Esophagus squamous epithelium (tissue), 5 donors: ENCODE measurements at places on chromosomes 6 and 20.

GRCh38 chr6:134034478-134034877 is 17.9 kb downstream of the SLC2A12 start:
- no peak for DNase-seq

DNA sequence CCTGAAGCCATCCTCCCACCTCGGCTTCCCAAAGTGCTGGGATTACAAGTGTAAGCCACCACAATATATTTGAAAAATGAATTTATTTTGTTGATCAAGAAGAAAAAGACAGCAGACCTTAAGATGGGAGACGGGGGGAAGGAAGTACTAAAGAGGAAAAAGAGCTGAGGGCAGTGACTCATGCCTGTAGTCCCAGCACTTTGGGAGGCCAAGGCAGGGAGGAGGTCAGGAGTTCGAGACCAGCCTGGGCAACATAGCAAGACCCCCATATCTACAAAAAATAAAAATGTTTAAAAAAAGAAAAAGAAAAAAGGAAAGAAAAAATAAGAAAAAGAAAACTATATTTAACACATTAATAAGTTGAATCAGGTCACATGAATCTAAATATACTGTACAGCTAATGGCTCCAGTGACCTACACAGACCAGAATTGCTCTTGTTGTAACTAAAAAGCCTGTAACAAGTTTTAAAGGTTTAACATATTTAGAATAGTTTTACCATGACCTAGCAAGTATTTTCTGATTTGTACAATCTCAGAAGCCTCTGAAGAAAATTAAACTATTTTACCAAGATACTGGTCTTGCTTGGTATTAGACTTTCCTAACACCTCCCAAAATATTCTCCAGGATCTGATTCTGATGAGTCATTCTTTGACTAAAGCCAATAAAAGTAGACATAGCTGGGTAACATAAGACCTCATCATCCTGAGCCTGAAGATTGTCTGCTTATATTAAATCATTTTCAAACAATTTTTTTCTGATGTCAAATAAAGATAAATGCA is 4.3 kb upstream of the AKIRIN2 start:
- DNase-seq: no peak

DNA sequence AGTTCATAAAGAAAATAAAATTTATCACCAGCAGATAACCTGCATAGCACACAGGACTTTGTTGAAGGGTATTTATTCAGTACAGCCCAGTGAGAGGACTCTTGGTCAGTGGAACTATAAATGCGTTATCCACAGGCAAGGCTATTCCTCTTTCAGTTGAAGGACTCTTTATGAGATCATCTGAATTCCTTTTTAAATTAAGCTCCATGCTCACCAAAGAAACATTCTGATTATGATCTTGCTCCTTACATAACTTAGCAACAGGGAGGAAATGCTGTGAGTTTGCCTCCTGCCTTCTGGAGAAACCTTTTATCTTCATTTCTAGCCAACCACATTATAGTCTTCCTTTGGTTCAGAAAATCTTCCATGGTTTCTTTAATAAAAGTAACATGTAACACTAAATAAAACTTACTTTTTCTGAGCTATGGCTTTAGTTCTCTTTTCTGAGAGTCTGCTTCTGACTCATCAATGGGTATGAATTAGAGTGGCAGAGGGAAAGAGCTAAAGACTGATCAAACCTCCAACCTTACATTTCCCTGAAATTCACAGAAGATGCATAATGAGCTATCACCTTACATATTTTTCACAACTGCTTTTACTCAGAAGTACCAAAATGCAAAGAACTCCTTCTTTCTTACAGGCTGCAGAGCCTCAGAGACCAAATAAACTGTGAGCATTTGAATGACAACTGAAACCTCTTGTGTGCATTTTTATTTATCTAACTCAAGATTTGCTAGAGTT is 267.2 kb downstream of the ADGRG6 start:
- no peak for DNase-seq

- no peak for DNase-seq
These were observed 133.8 kb downstream of the SMOC2 start for GRCh38 chr6:168574699-168575195.

DNA sequence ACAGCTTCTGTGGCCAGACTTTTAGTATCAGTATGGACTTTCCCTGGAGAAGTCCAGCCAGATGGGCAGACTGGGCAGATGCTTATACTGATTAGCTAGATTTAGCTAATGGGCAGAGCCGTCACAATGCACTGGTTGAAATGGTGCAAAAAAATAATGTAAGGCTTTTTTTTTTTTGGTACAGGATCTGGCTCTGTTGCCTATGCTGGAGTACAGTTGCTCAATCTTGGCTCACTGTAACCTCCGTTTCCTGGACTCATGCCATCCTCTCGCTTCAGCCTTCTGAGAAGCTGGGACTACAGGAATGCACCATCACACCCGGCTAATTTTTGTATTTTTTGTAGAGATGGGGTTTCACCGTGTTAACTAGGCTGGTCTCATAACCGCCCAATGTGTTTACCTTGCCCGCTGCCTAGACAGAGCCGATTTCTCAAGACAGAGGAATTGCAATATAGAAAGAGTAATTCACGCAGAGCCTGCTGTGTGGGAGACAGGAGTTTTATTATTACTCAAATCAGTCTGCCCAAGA is 16.4 kb upstream of the KIFC1 start:
- no peak for DNase-seq

DNA sequence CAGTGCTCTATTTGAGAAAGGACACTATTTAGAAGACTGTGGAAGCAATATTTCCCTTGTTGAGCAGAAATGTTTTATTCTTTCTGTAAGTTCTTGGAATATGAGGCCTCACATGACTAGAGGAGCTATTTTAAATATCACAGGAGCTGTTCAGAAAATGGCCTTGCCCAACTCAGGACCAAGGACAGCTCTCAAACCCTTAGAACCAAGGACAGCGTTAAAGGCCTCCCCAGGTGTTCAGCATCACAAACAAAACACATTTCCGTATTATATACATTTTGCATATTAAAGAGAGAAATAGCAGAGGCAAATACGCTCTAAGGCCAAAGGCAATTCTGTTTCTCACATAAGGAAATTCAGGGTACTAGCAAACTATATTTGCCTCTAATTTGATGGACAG is 631.4 kb downstream of the CDH26 start:
- DNase-seq: no peak

- no peak for DNase-seq
These were observed 70.0 kb upstream of the SMIM29 start for GRCh38 chr6:34318499-34319470.

- no peak for DNase-seq
These were observed 424.5 kb downstream of the GRIK2 start for GRCh38 chr6:101818051-101818450.

- no peak for DNase-seq
These were observed 169.5 kb downstream of the VEGFA start for GRCh38 chr6:43939281-43940070.

DNA sequence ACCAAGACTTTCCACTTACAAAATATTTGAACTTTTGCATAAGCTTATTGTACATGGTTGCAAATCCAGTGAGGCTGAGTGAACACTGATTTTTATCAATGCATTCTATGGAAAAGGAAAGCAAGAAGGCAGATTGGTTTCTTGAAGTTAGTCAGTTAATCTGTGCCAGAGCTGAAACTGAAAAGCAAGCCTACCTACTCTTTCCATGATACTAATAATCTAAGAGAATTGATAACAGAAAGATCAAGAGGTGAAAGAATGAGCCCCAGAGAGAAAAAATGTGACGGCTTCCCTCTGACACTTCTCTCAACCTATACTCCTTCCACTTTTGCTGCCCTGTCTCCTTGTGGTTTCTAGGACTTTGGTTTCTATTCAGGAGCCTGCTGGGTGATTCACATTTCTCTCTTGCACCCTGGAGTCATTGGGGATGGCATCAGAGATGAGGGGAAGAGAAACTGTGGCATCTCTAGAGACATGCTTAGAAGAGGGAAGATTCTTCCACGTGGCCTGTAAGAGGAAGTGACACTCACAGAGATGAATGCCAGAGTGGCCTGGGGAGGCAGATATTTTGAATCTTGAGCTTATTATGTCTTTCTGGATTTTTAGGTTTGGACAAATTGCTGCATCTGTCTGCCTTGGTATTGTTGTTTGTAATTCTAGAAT is 158.6 kb upstream of the RIMS1 start:
- no peak for DNase-seq

DNA sequence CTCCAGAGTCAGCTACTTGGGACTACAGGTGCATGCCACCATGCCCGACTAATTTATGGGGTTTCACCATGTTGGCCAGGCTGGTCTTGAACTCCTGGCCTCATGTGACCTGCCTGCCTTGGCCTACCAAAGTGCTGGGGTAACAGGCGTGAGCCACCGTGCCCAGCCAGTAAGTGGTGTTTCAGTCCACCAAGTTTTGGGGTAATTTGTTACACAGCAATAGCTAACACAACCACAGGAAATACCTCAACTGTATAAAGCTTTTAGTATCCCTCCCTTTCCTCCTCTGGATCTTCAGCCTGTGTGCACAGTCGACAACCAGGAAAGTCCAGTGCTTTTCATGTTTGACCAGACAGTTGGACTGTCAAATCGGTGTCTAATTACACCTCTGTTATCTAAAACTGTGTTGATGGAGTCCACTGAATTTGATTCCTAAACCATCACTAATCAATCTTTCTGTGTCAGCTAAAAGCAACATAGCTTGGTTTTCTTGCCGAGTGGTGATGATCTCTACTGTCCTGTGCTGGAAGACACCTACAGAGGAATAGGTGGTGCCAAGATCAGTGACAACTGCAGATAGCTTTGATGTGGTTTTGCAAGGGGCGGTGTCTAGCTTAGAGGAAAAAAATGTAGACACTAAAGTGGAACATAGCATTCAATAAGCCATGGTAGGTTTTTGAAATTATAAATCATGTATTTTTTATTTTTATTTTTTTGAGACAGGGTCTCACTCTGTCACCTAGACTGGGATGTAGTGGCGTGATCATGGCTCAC is 22.2 kb upstream of the ZBTB2 start:
- no peak for DNase-seq

GRCh38 chr20:47785311-47785853 is at the start of gene SULF2:
Gene SULF2, minus strand, starts transcription at chr20:47785481. Its CDS starts 28,118 bp downstream, at chr20:47757363.
- DNase-seq: no peak

DNA sequence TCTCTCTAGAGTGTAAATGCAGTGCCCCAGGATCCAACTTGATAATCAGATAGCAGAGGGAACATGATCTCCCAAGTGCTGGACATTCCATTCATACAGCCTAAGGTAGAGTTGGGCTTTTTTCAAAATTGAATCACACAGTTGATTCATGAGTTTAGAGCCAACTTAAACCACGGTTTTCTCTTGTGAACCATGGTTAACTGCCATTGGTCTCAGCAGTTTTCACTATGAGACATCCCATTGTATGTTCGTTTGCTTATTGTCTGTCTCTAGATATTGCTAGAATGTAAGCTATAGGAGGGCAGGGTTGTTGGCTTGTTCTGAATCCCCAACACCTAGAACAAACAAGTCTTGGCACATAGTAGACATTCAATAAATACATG is 37.2 kb upstream of the TAF8 start:
- DNase-seq: no peak

GRCh38 chr6:1162367-1163275 is 149.3 kb upstream of the FOXQ1 start:
- no peak for DNase-seq

DNA sequence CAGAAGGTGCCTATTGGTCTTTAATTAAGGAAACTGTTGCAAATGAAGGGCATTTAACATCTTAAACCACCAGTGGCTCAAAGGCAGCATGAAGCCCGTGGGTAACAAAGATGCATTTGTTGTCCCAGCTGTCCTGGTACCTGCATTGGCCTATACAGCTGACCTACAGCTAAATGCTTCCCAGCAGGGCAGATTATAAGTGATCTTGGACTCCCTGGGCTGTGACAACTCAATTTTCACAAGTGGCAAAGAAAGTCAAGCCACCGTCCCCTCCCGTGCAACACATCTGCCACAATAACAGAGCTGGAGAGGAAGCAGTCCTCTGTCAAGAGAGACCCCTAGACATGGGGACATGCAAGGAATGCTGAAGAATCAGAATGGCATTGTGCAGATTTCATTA is 31.5 kb upstream of the EDN3 start:
- no peak for DNase-seq

DNA sequence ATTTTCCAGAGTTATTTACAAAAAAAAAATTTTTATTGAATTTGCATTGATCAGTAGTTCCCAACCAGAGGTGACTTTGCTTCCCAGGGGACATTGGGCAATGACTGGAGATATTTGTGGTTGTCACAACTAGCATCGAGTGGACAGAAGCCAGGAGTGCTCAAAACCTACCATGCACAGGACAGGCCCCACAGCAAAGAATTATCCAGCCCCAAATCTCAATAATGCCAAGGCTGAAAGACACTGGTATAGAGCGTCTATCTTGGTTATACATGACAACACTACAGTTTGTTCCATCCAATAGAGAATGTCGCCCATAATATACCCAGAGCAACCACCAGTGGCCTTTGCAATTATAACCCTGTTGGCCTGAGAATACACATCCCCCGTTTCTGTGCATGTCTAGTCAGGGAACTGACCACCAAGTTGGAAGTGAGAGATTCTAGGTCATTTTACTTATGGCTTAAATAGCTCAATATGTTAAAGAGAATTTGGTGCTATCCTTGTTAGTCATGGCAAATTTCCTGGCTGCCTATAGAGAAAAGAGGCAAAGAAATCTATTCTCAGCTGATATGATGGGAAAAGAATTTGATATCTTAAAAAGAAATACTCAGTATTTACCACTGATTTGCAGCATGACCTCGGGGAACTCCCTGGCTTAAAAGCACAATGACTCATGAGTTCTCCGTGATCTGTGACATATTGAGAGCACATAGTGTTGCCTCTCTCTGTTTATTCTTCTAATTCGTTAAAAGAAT is 76.0 kb upstream of the ADTRP start:
- DNase-seq: no peak

DNA sequence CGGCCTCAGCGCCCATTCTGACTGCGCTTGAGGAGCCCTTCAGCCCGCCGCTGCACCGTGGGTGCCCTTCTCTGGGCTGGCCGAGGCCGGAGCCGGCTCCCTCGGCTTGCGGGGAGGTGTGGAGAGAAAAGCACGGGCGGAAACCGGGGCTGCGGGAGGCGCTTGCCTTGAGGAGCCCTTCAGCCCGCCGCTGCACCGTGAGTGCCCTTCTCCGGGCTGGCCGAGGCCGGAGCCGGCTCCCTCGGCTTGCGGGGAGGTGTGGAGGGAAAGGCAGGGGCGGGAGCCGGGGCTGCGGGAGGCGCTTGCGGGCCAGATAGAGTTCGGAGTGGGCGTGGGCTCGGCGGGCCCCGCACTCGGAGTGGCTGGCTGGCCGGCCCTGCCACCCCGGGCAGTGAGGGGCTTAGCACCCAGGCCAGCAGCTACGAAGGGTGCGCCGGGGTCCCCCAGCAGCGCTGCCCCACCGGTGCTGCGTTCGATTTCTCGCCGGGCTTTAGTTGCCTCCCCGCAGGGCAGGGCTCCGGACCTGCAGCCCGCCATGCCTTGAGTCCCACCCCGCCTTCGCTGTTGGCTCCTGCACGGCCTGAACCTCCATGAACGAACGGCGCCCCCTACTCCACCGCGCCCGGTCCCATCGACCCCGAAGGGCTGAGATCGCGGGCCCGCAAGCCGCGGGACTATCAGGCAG is 45.7 kb upstream of the MCUR1 start:
- DNase-seq: no peak
